DMS79 (cell line): ENCODE measurements at places on chromosomes 2 and 18.

- no peak for DNase-seq
These were observed 10.4 kb downstream of the CNDP2 start for GRCh38 chr18:74506448-74507084.

DNA sequence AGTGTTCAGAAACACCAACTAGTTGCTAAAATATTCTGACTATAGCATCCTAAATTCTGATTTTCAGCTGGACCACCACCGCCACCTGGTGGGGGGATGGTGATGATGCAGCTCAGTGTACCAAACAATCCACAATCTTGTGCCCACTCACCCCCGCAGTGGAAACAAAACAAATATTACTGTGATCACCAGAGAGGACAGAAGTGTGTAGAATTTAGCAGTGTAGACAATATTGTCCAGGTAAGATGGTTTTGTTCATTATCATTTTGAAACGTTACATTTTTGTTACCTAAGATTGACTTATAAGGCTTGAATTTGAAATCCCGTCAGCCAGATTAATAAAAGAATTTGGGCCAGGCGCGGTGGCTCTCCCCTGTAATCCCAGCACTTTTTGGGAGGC lies 31.7 kb upstream of the UBXN4 start:
- DNase-seq, result peak; percentile 5

DNA sequence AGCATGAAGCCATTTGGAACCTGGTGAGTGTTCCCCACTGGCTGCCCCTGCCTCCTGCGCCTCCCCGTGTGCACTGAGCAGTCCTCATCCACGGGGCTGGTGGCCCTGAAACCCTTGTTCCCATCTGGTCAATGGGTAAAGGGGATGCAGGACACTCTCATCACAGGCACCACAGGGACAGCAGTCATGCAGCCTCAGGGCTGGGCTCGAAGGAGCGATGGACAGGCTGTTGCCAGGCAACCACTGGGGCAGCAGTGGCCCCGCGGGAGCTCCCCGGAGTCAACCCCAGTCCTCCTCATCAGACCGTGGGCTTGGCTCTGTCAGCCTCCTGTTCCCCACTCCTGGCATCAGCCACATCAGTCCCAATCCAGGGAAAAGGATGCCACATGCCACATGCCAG lies 509.5 kb downstream of the EIPR1 start:
- no peak for DNase-seq

DNA sequence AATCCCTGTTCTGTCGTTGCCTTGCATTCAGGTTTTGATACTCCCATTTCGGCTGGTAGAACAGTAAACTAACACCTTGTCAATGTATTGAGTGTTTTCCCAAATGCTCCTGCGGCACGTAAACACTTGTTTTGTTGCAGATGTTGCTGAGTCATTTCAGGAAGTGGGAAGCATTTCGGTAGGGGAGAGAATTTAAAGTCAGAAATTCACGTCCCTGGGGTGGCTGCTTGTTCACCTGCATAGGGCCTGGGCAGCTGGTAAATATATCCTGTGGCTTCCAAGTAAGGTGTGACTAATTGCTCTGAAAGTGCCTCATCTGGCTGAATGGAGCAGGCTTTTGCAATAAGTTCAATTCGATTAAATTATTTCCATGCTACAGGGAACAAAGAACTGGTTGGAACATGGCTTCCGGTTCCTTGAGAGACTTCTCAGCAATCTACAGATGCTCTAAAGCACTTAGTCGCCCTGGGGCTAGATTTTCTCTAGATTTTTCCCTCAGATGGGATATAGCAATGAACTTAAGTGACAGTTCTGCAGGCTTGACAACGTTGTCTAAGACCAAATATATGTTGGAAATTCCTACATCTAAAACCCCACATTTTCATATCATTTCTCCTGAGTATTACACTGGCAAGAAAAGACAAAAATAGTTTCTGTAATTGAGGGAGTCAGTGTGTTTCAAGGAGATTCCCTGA lies 5.2 kb downstream of the GALR1 start:
- no peak for DNase-seq

- DNase-seq, result peak; percentile 52
These were observed 2.2 kb downstream of the LRRTM4 start for GRCh38 chr2:77519888-77520506.
